ENCODE measurements at places on chromosomes 2 and 18. TPM values are rescaled to one million over a fixed set of nuclear protein-coding genes. Genes with fewer than 3 reads are reported as not detected.

DNA sequence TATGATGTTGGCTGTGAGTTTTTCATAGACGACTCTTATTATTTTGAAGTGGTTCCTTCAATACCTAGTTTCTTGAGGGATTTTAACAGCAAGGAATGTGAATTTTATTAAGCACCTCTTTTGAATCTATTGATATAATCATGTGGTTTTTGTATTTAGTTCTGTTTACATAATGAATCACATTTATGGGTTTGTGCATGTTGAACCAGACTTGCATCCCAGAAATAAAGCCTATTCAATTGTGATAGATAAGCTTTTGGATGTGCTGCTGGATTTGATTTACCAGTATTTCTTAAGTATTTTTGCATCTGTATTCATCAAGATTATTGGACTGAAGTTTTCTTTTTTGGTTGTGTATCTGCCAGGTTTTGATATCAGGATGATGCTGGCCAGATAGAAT is 131.6 kb upstream of the SCN7A start:
- no peak for DNase-seq

- no peak for DNase-seq
Measured at GRCh38 chr2:178008636-178009289, 63.8 kb downstream of the PDE11A start.

GRCh38 chr2:224146356-224147160 is 107.5 kb upstream of the SERPINE2 start:
- no peak for DNase-seq

GRCh38 chr2:42725657-42726056 is 38.3 kb downstream of the OXER1 start:
- DNase-seq, result no peak

GRCh38 chr2:62344472-62344871 is 148.6 kb downstream of the B3GNT2 start:
- no peak for DNase-seq

DNA sequence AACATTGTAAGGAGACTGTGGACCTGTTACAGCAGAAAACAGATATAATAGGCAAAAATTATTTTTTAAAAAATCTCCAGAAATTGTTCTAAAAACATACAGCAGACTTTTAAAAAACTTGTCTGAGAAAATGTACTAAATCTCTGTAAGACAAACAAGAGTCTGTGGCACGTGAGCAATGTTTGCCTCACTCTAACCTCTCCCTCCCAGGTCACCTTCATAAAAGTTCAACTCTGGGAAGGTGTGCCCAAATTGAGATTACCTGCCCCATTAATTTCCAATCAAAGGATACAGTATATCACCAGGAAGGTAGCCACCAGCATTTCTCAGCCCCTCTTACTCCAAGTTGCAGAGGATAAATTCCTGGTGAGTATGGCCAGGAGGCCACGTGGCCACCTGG is 992.7 kb downstream of the TMEM182 start:
- no peak for DNase-seq

DNA sequence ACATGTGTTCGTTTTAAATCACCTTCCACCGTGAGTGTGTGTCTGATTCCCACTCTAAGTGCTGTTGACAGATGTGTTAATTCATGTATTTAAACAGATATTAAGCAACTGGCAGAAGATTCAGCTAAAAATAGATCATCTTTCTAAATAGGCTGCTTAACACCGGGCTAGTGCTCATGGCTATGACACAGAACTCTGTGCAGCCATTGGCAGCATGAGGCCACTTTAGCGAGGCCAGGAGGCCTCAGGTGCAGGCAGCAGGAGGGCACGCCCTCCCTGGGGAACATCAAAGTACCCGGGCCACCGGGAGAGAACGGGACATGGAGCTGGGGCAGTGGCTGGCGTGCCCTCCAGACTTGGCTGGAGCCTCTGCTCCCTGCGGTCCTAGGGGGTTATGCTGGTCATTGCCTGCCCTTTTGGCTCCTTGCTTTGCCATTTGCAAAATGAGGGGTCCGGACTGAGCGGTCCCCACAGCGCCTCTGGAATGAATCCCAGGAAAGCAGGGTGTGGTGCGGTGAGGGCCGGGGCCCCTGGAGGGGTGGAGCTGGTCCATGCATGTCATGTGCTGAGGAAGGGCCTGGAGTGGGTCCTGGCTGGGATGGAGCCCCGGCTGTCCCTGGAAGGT is 62.8 kb upstream of the HDAC4 start:
- no peak for DNase-seq

GRCh38 chr18:6521803-6522418 is 107.2 kb upstream of the L3MBTL4 start:
- no peak for DNase-seq

DNA sequence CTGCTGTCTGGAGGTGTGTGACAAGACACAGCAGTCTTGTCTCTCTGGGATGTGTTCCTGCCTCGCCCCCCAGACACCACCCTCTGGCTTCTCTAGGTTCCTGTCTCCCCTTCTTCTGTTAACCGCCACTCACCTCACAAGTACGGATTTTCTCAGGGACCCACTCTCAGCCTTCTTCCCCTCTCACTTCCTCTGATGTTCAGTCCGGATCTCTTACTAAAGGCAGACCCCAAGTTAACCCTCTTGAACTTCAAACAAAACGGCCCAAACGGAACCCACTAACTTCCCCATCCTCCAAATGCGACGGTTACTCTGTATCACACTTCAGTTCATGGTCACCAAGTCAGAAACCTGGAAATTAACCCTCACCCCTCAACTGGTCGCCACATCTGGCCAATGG is 32.0 kb downstream of the B4GALT6 start:
- DNase-seq, result no peak

ARL5A gene
- total RNA-seq, result 63.2 TPM

ACMSD gene
- total RNA-seq, result not detected

Measured in neural crest cell (in vitro differentiated cells).